Left ventricle myocardium inferior (tissue), 1 donor: ENCODE measurements at places on chromosomes 11 and 22. TPM values are rescaled to one million over a fixed set of nuclear protein-coding genes. Genes with fewer than 3 reads are reported as not detected.

- H3K4me1 ChIP-seq = no peaks in the 10 kb centered on the region
- no peak overlapping the region for H3K4me3 ChIP-seq
- H3K27me3 ChIP-seq = no peaks in the 10 kb centered on the region
These were observed 16.1 kb upstream of the PRSS23 start for GRCh38 chr11:86784241-86784681.

GRCh38 chr11:70315716-70316115 is 45.2 kb downstream of the PPFIA1 start:
- no peak overlapping the region for H3K4me3 ChIP-seq
- no peak for DNase-seq
- H3K27ac ChIP-seq = no peak overlapping the region
- H3K36me3 ChIP-seq = peaks cover 18% of the 10 kb centered on the region
- H3K4me1 ChIP-seq = peaks cover 35% of the 10 kb centered on the region
- no peaks in the 10 kb centered on the region for H3K27me3 ChIP-seq

DNA sequence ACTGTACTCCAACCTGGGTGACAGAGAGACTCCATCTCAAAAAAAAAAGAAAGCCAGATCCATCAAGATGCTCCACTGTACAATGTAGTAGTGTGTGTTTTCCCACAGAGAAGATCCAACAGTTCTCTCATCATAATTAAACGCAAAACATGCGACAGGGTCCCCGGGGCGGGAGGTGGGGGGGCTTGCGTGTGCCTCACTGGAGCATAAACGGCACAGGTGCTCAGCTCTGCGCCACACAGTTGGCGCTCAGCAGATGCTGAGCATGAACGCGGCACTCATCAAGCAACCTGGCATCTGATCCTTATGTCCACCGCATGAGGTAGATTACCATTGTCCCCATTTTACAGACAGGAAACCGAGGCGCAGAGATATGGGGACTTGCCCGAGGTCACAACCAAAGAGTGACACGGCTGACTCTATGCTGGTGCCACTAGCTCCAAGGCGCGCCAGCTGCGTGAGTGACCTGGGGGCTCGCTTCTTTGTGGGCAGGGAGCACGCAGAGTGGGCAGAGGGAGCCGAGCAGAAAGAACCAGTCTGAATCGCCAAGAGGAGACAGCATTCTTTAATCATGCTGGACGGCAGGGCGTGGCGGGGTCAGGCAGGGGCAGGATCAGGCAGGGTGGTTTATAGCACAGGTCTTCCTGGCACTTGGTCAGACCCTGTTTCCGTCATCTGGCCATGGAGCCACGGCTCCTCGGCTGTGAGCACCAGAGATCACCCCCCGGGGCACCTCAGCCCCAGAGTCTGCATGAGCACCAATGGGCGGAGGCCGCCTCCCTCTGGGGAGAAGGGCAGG is 8.2 kb downstream of the C1QTNF6 start:
- H3K27ac ChIP-seq = no peak overlapping the region
- DNase-seq = no peak
- no peak overlapping the region for H3K4me3 ChIP-seq

- no peak overlapping the region for H3K4me3 ChIP-seq
- peaks cover 9% of the 10 kb centered on the region for H3K4me1 ChIP-seq
- H3K36me3 ChIP-seq = no peaks in the 10 kb centered on the region
- DNase-seq = no peak
- H3K27me3 ChIP-seq = no peaks in the 10 kb centered on the region
These were observed 52.0 kb upstream of the PRSS23 start for GRCh38 chr11:86748296-86748695.

The C11orf87 gene
- total RNA-seq = 0.14 TPM

DNA sequence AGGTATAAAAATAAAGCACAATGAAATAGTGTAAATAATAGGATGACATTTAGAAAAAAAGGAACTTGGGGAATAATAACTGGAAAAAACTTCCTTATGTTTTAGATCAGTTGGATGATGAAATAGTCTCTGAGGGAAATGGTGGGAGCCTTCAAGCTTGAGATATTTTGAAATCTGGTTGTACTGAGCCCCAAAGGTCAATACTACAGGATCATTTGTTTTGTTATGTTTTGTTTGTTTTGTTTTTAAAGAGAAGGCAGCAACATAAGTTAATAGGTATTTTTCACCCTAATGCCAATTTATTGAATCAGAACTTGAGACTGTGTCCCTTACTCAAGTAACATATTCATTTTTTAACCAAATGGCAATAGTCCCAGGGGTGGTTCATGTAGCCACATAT is 393.1 kb downstream of the ETS1 start:
- H3K27ac ChIP-seq = peak overlapping the region; percentile 3
- H3K36me3 ChIP-seq = no peaks in the 10 kb centered on the region
- DNase-seq = no peak
- H3K4me3 ChIP-seq = no peak overlapping the region

The SYT9 gene
- 0.08 TPM for total RNA-seq

The HOATZ gene
- not detected for total RNA-seq

The MS4A8 gene
- not detected for total RNA-seq

GRCh38 chr11:71283971-71284441 is 31.6 kb upstream of the SHANK2 start:
- H3K27ac ChIP-seq = no peak overlapping the region
- H3K36me3 ChIP-seq = no peaks in the 10 kb centered on the region
- peaks cover 66% of the 10 kb centered on the region for H3K27me3 ChIP-seq
- DNase-seq = no peak

DNA sequence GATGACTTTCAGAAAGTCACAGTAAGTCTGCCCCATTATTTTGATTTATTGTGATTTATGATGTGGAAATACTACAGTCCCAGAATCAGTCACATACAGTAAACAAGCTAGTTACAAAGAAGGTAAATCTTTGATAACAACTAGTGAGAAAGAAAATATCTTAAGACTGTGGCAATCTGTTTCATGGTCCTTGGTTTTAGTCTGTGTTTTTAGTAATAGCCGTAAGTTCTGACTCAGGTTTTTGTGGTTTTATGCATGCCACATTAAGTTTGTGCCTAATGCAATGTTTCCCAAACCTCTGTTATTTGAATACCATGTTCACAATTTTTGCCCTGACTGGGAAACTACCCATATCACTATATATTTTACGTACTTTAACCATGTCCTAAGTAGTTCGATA is 6.7 kb downstream of the CEP295 start:
- peaks cover under 1% of the 10 kb centered on the region for H3K4me1 ChIP-seq
- no peak for DNase-seq
- H3K36me3 ChIP-seq = peaks cover 61% of the 10 kb centered on the region
- no peak overlapping the region for H3K27ac ChIP-seq
- no peak overlapping the region for H3K4me3 ChIP-seq

DNA sequence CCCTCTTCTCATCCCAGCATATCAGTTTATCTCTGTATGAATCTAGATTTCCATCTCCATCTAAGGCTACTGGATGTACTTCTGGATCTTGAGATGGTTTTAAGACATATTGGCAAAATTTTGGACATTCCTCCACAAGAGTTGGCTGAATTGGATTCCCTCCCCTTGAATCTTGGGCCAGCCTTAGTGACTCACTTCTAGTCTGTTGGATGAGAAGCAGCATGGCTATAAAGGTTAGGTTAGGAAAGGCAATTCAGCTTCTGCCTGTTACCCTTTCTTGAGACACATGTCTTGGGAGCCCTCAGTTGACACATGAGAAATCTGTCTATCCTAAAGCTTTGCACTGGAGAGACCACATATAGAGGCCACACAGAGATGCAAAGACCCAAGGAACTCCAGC is 73.0 kb upstream of the PGR start:
- H3K27ac ChIP-seq = no peak overlapping the region
- H3K27me3 ChIP-seq = no peaks in the 10 kb centered on the region
- peaks cover 15% of the 10 kb centered on the region for H3K36me3 ChIP-seq
- H3K4me1 ChIP-seq = no peaks in the 10 kb centered on the region
- no peak overlapping the region for H3K4me3 ChIP-seq
- DNase-seq = no peak

The STARD10 gene
- total RNA-seq = 93.6 TPM

- H3K27me3 ChIP-seq = no peaks in the 10 kb centered on the region
- no peak for DNase-seq
- no peak overlapping the region for H3K4me3 ChIP-seq
- H3K36me3 ChIP-seq = no peaks in the 10 kb centered on the region
- H3K4me1 ChIP-seq = peaks cover 31% of the 10 kb centered on the region
- H3K27ac ChIP-seq = no peak overlapping the region
These were observed 6.2 kb downstream of the MRGPRD start for GRCh38 chr11:68974421-68975194.

DNA sequence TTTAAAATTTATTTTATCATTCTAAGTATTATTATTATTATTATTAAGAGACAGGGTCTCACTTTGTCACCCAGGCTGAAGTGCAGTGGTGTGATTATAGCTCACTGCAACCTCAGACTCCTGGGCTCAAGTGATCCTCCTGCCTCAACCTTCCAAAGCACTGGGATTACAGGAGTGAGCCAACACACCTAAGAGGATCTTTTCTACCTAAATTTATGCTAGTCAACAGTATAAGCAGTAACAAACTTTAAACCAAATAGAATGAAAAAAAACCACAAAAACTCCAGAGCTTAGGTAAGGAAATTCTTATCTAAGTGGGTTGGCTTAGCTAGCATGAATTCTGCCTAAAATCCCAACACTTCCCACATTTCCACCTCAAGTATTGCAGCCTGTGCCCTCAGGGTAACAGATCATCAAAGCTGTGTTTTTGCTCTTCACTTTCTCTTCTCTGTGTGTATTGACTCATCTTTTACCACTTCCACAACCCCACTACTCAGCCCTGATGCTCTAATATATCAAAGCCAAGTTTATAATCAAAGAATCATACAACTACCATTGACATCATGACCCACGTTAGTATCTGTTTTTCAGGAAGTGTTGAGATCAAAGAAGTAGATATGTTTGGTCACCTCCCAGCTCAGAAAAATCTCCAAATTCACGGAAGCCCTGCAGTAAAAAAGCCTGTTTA is 93.7 kb upstream of the SPON1 start:
- H3K36me3 ChIP-seq = no peaks in the 10 kb centered on the region
- H3K27me3 ChIP-seq = no peaks in the 10 kb centered on the region
- H3K4me1 ChIP-seq = peaks cover 10% of the 10 kb centered on the region
- no peak overlapping the region for H3K4me3 ChIP-seq
- no peak for DNase-seq
- H3K27ac ChIP-seq = no peak overlapping the region

GRCh38 chr11:117229411-117229810 is 2.5 kb downstream of the PCSK7 start:
- H3K36me3 ChIP-seq = peaks cover 47% of the 10 kb centered on the region
- H3K27ac ChIP-seq = no peak overlapping the region
- no peak overlapping the region for H3K4me3 ChIP-seq
- DNase-seq = no peak

The MFRP gene
- not detected for total RNA-seq

- no peak for DNase-seq
- H3K27ac ChIP-seq = no peak overlapping the region
- no peaks in the 10 kb centered on the region for H3K36me3 ChIP-seq
- H3K4me3 ChIP-seq = no peak overlapping the region
These were observed 1413.3 kb downstream of the TBC1D22A start for GRCh38 chr22:48175721-48176120.

The RASSF10 gene
- total RNA-seq = 0.25 TPM

The YPEL1 gene
- total RNA-seq = 8.3 TPM

The OR51Q1 gene
- total RNA-seq = not detected

GRCh38 chr11:66768088-66768521 is 39.1 kb upstream of the SPTBN2 start:
- no peak for DNase-seq
- H3K4me3 ChIP-seq = no peak overlapping the region
- no peaks in the 10 kb centered on the region for H3K27me3 ChIP-seq
- H3K36me3 ChIP-seq = no peaks in the 10 kb centered on the region
- no peaks in the 10 kb centered on the region for H3K4me1 ChIP-seq

The HEPN1 gene
- total RNA-seq = not detected

GRCh38 chr11:16871368-16871767 is 132.9 kb downstream of the C11orf58 start:
- no peaks in the 10 kb centered on the region for H3K27me3 ChIP-seq
- H3K4me3 ChIP-seq = no peak overlapping the region
- peaks cover 32% of the 10 kb centered on the region for H3K4me1 ChIP-seq
- peaks cover 9% of the 10 kb centered on the region for H3K36me3 ChIP-seq
- H3K27ac ChIP-seq = no peak overlapping the region

DNA sequence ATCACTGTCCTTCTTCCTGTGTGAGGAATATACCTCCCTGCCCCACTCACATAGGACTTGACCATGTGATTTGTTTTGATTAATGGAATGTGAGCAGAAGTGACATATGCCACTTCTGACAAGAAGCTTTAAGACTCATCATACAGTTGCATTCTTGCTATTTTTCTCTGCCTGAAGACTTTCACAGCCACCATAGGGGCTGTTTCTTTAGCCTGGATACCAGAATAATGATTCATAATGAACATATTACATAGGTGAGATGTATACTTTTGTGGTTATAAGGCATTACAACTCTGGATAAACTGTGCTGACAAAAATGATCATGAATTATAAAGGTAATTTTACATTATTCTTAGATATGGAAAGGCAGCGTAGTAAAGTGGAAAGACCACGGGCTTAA is 798.0 kb downstream of the DLG2 start:
- no peak for DNase-seq
- H3K27ac ChIP-seq = no peak overlapping the region
- no peak overlapping the region for H3K4me3 ChIP-seq
- H3K27me3 ChIP-seq = no peaks in the 10 kb centered on the region

DNA sequence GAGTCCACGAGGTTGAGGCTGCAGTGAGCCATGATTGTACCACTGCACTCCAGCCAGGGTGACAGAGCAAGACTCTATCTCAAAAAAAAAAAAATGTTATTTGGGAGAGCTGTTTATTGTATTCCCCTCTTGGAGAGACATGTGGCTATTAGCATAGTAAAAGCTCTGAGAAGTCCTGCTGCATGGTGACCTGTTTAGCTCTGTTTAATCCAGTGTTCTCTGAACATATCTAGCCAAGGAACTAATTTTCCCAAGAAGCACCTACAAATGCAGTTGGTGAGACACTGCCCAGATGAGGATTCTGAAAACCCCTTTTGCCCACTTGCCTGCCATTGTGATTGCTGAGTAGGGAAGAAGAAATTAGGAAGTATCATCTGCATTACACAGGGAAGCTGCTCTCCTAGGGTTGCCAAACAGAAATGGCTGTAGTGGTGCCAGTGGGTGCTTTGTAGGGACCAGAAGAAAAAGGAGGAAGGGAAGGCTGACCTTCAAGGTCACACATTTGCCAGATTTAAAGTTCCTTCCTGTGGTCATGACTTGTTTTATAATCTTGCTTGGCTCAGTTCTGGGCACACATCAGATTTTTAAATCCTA is 15.7 kb downstream of the TIMP3 start:
- peaks cover 34% of the 10 kb centered on the region for H3K36me3 ChIP-seq
- peaks cover 98% of the 10 kb centered on the region for H3K4me1 ChIP-seq
- H3K27me3 ChIP-seq = no peaks in the 10 kb centered on the region
- peak overlapping the region; percentile 78 for H3K27ac ChIP-seq
- peak overlapping the region; percentile 37 for H3K4me3 ChIP-seq

The FAM181B gene
- total RNA-seq = 0.19 TPM

GRCh38 chr11:120108154-120108784 is 29.6 kb downstream of the TRIM29 start:
- DNase-seq = peak; percentile 62
- no peaks in the 10 kb centered on the region for H3K36me3 ChIP-seq
- no peaks in the 10 kb centered on the region for H3K4me1 ChIP-seq
- no peak overlapping the region for H3K4me3 ChIP-seq
